Activated T-cell treated with anti-CD3 and anti-CD28 coated beads for 4 hours (primary cell): ENCODE measurements at places on chromosomes 5 and 9.

DNA sequence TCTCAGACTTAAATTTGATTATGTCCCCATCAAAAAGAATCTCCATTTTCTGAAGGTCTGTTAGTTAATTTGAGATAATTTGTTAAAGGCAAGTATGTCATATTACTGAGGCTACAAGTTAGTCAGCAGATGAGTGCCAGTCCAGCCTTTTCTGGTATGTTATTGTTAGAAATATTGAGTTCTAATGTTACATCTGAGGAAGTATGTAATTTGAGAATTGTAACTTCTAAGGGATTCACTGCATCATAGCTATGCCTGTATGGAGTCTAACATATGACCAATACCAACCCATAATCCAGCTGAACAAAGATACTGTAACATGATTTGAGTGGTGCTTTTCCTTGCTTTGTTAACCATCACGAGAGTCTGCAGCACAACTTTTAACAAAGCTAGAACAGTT, 13.9 kb downstream of the SLC23A1 start:
- DNase-seq, result no peak

DNA sequence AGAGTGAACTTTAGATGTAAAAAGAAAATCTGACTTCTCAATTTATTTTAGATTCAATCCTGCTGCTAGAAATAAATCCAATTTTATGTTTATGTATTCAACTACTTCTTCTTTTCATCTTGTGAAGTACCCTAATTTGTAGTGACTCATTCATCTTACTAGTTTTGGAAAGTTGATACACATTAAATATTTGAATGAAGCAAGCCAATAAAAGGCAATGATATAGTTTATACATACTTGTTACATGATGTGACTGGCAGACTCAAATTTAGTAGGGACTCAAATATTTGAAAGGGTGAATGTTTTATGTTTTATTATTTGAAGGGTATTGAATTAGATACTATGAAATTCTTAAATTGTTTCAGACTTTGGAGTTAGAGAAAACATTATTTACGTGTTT, 34.7 kb downstream of the CSNK1G3 start:
- DNase-seq, result no peak

DNA sequence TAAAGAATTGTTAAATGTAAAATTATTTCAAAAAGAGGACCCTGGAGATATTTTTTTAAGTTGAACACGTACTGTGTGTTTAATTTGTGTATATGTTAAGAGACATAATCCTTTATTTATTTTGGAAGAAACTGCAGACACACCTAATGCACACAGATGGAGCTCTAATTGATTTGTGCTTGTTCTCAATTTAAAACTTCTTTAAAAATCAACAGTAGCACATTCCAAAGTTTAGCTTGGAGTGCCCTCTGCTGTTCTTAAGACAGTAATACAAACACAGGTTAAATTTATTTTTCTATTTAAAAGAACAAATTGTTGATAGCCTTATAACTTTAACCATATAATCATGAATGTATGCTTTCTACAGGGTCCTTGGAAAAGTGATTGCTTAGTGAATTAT, 277.6 kb upstream of the ADAMTS16 start:
- no peak for DNase-seq

DNA sequence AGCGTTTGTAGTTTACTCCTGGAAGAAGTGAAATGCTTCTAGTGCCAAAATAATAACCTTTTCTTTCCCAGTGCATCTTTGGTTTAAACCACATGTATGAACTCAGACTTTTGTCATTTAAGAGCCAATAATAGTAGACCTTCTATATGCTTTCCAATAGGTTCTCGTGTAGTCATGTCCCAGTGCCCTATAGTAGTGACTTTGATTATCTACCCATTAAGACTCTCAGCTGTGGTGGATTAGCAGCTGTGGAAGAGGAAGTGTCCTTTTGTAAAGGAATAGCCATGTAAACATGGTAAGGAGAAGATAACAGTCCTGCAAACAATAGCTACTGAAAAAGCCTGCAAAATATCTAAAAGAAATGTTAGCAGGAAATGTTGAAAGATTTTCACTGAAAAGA, 765.3 kb downstream of the MTRR start:
- DNase-seq, result no peak

- DNase-seq, result no peak
These were observed 148.2 kb upstream of the CDKN2B start for GRCh38 chr9:22157276-22157675.

- no peak for DNase-seq
These were observed 28.0 kb downstream of the OSTF1 start for GRCh38 chr9:75116306-75116705.

DNA sequence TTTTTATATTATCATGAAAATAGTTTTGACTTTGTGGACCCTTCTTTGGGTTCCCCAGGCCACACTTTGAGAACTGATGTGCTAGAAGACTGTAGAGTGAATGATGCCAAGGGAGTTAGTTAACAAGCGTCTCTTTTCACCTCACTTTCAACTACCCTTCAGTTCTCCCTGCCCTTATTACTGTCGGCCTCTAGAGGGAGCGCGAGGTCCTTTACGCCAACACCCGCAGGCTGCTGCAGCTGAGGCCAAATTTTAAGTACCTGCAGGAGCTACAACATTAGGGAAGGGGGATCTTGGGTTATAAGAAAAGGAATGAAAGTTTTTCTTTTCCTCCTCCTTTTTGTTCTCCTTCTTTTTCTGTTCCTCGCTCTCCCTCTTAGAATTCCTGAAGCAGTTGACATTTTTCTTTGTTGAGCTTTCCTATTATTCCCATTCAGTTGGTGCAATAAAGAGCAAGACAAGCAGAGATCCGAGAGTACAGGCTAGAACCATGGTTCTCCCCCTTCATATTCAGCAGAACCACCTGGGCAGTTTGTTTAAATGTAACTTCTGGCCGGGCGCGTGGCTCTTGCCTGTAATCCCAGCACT, 84.0 kb downstream of the ZFAND5 start:
- peak; percentile 49 for DNase-seq
